Nucleus accumbens (tissue), 56 donors: ENCODE measurements at places on chromosomes 6 and 20.

- no peak for DNase-seq
These were observed 17.6 kb downstream of the ADGRF5 start for GRCh38 chr6:46904117-46904516.

- no peak for DNase-seq
These were observed 101.7 kb downstream of the FRK start for GRCh38 chr6:115958958-115959357.

- no peak for DNase-seq
These were observed 140.2 kb upstream of the CARMIL1 start for GRCh38 chr6:25138934-25139415.

DNA sequence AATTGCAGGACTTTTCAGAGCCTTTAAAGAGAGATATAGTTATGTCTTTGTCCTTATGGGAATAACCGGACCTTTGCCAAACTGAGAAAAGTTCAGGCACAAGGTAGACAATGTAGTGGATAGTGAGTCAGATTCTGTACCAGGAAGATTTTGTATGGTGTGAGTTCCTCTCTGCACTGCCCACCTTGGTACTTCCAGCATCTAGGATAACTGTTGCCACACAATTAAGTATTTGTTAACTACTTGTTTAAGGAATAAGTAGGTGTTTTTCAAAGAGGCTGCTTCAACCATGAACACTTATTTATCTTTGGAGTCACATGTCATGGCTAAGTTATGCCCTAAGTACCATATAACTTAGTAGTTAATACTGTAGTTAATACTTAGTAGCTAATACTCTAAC is 131.8 kb upstream of the DOK5 start:
- no peak for DNase-seq

DNA sequence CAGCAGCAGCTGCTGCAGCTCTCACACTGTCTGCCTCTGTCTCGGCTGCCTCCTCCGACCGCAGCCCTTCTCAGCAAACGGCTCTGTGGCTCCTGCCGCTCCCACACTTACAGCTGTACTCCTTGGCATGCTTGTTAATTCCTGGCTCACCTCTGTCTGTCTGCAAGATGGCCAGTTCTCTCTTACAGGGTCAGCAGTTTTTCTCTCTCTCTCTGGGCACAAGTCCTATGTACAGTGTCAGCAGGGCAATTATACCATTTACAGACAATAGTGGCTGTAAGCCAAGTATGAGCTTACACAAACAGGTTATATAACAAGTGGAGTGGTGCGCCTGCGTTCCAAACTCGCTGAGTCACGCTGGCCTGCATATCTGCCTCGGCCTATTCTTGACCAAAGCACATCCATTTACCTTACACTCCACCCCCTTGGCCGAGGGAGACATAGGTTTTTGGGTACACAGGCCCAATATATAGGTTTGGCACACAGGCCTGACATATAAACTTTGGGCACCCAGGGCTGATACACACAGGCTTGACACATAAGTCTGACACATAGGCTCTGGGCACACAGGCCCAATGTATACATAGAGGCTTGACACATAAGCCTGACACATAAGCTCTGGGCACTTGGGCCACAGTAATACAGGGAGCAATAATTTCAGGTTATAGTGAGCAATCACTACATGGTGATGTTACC is 4.4 kb downstream of the ZKSCAN3 start:
- DNase-seq = no peak

DNA sequence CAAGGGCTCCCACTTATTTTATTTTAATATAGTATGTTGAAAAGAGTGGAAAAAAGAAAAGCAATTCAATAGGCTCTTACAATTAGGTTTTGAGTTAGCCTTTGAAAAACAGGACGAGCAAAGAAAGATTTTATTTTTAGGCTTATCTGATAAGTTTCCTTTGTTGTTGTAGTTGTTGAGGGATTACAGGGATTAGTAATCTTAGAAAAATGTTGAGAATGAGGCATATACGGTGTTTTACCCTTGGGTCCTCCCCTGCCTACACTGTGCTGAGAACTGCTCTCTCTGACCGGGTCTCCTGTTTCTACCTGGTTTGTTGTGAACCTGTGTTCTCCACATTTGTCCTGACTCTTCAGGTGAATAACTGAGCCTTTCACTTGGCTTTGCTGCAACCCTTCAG is 16.7 kb downstream of the TRAPPC3L start:
- no peak for DNase-seq

- peak; percentile 33 for DNase-seq
These were observed 120.9 kb downstream of the COL12A1 start for GRCh38 chr6:75084872-75085381.

DNA sequence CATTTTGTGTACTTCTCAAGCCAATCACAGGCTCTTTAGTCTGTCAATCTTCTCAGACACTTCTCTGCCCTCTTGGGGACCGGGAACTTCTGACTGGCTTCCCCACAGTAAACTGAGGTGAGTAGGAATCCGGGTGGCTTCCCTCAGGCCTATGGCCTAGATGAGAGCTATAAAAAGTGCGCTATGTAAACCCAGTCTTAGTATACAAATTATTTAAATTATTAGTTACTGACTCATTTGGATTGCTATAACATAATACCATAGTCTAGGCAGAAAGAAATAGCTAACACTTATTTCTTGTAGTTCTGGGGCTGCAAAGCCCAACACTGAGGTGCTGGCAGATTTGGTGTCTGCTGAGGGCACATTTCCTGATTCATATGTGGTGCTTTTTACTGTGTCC is 109.2 kb upstream of the MCHR2 start:
- DNase-seq = no peak

GRCh38 chr20:11401988-11402387 is 515.7 kb upstream of the BTBD3 start:
- DNase-seq = no peak

- no peak for DNase-seq
These were observed 9.2 kb upstream of the IL22RA2 start for GRCh38 chr6:137182654-137183073.

DNA sequence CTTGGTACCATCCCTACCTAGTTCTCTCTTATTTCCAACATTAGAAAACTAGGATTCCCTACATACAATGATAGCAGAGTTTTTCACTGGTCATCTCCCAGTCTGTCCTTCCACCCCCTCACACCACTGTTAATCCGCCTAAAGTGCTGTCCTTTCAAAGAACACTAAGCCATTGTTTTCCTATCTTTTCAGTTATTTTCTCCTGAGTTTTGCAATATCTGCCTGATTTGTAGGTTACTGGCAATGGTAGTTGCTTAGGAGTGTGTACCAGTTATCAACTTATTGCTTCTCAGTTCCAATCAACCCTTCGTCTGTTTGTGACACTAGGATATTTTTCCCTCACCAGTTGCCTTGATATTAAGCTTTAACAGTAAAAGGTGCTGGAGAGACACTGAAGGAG is 135.0 kb downstream of the EPM2A start:
- no peak for DNase-seq

GRCh38 chr6:28142446-28142845 is 763 bp downstream of the ZKSCAN8 start:
- DNase-seq = no peak

DNA sequence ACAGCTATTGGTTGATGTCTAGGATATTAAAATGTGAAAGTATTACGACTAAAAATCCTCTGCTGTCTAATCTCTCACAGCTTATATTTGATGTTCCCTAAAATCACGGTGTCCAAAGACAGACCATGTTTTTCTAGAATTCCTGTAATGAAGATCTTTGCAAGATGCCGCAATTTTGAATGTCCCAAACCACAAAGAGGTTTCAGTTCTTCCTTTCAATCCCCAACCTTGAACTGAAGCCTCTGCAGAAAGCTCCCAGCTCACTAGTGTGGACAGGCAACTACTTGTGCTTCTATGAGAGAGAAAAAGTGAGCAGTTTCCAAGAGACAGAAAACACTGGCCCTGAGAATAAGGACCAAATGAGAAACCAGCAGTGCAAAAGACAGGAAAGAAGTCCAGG is 370.1 kb downstream of the FOXA2 start:
- DNase-seq = no peak

- no peak for DNase-seq
These were observed 218.5 kb downstream of the ARHGAP18 start for GRCh38 chr6:129491436-129491835.

DNA sequence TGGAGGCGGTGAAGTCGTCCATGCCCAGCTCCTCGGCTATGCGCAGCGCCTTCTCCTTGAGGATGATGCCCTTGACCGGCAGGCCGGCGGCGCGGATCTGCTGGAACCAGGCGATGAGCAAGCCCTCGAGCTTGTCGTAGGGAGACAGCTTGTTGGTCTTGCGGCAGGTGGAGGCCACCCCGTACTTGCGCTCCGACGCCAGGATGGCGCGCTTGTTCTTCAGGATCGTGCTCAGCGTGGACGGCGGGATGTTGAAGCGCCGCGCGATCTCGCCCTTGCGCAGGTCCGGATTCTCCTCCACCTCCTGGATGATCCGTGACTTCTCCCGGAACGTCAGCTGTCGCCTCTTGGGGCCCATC is 435 bp downstream of the CENPB start:
- peak; percentile 19 for DNase-seq

DNA sequence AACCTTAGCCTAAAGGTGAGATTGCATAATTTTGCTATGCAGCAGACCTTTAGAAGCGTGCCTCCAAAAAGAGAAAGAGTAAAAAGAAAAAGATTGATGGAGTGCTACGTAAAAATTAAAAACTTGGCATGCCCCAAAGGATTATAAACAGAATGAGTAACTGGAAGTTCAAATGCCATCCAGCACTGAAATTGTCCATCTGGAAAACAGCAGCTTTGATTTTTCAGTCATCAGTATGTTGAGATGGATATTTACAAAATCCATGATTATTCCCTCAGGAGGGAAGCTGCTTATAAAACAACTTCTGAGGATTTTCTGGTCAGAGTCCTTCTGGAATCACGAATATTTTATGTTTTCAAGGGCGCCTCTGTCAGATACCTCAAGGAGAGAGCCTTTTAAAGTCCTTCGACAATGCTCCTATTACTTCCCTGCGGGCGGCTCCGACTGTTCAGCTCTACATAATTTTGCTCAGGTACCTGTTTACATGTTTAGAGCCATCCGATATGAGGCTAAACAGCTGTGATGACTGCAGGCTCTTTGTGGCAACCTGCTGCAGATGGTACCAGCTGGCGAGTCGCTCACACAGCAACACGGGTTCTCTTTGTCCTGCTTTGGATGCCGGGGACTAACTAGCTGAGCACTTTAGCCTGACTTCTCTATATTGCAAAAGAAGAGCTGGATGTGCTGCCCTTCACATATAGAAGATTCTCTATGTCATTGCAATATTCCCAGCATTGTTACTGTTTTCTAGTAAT is 83.3 kb downstream of the RCAN2 start:
- peak; percentile 52 for DNase-seq

GRCh38 chr6:166664135-166664534 is 37.1 kb upstream of the RPS6KA2 start:
- DNase-seq = no peak

DNA sequence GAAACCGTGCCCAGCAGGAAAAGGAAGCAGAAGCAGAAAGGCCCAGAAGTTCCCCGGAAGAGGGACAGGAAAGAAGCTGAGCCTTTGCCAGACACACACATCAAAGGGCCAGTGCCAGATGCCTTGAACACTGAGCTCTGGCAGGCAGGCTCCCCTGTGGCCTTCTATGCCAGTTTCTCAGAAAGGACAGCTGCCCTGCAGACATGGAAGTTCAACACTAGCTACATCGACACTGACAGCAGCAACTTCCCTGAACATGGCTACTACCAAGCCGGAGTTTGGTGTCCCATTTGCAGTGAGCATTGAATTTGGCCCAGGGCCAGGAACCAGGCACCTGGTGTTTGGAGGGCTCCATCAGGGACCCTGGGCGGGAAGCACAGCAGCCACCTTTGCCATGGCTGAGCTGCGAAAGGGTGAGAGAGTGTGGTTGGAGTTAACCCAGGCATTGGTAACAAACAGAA is 8.0 kb upstream of the RAET1E start:
- DNase-seq = no peak

GRCh38 chr6:118297821-118298220 is 250.3 kb upstream of the PLN start:
- no peak for DNase-seq

GRCh38 chr6:4459032-4459431 is 317.2 kb upstream of the CDYL start:
- DNase-seq = no peak

GRCh38 chr6:138593124-138593877 is 94.0 kb upstream of the NHSL1 start:
- no peak for DNase-seq

DNA sequence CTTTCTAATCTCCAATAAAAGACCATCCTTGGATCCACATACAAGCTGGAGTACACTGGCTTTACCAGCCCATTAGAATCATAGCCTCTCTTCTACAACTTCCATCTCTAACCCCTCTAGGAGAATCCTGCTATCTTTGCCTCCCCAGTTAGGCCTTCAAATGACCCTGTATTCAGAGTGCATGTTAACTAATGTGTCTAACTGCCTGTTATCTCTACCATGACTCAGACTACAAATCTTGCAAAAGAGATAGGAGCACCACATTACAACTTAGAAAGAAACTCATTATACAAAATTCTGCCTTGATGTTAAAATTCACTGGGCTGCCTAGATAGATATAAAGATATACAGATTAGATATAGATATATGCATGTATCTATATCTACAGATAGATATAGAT is 28.2 kb downstream of the GPR63 start:
- no peak for DNase-seq

GRCh38 chr20:19658137-19658536 is 99.9 kb upstream of the RIN2 start:
- DNase-seq = no peak

GRCh38 chr20:10433623-10434466 is at the start of gene MKKS:
MKKS (minus strand) TSS chr20:10434222; CDS start chr20:10413514, 20,708 bp downstream.
- peak; percentile 73 for DNase-seq

DNA sequence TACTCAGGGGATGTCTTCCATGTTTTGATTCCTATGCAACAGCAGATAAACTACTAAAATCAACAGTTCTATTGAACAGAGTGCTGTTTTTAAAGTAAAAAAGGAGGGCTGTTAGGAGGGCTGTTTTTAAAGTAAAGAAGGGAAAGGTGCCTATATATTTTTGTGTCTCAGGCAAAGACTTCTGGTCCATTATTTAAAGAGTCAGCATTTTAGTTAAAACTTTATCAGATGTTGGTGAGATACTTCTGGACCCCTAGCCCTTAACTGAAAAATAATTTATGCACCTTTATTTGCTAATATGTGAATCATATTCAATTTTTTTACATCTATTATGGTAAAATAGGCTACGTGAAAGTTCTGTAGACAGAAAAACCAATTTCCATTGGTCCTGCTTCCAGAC is 144.8 kb downstream of the MOXD1 start:
- DNase-seq = no peak

GRCh38 chr20:5001174-5002076 is at the start of gene SLC23A2:
SLC23A2 (minus strand) TSS chr20:5001510; CDS start chr20:4932562, 68,948 bp downstream.
- peak; percentile 8 for DNase-seq
